NCI-H446 treated with DMSO at 0.1 percent for 48 hours (cell line): ENCODE measurements at places on chromosomes 2 and 18.
A peak's percentile ranks its signal among the peaks of the same experiment; 100 is the strongest.

GRCh38 chr2:100625717-100626116 lies 62.9 kb downstream of the PDCL3 start:
- DNase-seq = no peak

DNA sequence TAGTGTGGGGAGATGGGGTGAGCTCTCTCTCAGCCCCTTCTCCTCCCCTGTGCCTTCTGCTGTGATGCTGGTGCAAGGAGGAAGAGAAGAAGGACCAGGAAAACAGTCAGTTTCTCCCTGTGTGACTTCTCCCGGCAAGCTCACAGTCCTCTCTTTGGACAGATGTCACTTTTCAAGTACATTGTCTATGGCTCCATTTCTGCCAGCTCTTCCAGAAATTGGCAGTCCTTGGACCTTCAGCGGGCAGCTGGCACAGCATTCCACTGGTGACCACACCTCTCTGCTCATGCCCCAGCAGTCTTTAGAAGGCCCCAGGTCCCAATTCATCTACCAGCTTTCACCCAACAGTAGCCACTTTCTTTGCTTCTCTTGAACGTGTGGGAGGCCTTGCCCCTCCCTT lies 63.9 kb downstream of the AOX1 start:
- DNase-seq = no peak

- DNase-seq = no peak
These were observed 45.8 kb upstream of the SMIM21 start for GRCh38 chr18:75473316-75473715.

DNA sequence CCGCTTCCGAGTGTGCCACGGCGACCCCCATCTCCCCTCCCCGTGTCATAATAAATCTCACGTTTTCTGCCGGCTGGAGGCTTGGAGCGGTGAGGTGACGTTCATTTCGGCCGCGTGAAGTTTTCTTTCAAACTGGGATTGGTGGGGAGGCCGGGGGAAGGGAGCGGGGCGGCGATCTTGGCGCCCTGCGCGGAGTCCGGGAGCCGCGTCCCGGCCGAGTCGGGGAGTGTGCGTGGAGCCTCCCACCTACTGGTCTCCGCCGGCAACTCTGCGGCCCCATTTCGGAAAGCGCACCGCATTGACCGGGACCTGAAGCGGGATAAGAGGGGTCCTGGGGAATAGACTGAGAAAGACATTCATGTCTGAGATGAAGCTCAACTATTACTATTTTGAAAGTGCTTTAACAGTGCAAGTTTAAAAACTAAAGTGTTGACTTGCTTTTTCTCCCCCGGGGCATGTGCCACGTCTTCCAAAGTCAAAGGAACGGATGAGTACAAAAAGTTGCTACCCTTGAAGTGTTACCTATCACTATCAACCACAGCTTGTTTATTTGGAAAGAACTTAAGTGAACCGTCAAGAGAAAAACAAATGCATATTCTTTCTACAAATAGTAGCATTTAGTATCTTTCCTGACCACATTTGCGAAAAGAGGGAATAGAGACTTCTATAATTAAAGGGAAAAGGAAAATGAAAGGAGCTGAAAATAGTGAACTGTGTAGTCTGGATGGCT lies 818 bp upstream of the IKZF2 start:
- DNase-seq = peak; percentile 44

GRCh38 chr2:53636596-53636995 lies 131.0 kb upstream of the CHAC2 start:
- no peak for DNase-seq

GRCh38 chr2:134408386-134408785 lies 154.5 kb downstream of the MGAT5 start:
- DNase-seq = no peak

DNA sequence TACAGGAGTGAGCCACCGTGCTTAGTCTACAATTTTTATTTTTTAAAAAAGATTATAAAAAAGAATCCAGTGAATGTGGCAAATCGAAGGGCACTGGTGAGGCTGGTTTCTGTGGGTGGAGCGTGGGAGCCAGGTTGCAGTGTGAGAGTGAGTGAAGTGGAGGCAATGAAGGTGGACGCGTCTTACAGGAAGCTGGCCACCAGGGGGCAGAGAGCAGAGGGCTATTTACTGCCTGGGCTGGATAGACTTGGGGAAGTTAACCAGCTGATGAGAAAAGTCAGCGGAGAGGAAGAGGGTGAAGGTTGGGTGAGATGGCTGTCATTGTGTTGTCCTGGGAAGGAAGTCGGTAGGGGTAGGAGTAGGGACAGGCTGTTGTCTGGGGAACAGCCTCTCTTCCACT lies 6.8 kb downstream of the SCTR start:
- no peak for DNase-seq

- no peak for DNase-seq
These were observed 142.3 kb downstream of the PIGN start for GRCh38 chr18:62044490-62045000.

DNA sequence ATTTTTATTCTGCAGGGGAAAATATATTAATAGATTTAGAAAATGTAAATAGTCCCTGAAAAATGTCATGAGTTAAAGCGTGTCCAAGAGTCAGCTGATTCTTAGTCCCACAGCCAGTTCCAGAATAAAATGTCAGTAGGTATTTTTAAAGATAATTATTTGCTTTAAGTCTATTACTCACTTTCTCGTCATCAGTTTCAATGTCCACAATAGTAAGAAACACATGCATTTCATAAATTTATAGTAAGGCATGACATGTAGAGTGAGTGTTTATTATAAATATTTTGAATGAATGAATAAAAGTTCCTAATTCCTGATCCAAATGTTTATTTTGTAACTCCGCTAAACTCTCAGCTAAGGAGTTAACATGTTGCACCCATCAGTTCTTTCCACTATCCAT lies 1044.0 kb upstream of the PIK3C3 start:
- no peak for DNase-seq

DNA sequence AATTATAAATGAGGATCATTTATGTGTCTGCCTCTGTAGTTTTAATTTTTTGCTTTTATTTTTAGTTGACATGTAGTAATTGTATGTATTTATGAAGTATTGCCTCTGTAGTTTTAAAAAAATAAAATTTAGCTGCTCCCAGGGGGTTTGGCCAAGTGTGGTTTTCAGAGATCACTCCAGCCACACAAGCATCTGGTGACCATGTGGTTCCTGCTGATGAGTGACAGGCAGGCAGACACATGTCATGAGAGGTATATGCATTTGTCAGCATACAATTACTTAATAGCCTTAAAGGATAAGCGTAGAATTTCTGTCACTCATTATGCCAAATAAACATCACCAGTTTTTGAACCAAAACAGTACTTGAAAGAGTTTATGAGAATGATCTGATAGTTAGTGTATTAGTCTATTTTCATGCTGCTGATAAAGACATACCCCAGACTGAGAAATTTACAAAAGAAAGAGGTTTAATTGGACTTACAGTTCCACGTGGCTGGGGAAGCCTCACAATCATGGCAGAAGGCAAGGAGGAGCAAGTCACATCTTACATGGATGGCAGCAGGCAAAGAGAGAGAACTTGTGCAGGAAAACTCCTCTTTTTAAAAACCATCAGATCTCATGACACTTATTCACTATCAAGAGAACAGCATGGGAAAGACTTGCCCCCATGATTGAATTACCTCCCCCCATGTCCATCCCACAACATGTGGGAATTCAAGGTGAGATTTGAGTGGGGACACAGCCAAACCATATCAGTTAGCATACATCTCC lies 29.6 kb downstream of the MREG start:
- no peak for DNase-seq

DNA sequence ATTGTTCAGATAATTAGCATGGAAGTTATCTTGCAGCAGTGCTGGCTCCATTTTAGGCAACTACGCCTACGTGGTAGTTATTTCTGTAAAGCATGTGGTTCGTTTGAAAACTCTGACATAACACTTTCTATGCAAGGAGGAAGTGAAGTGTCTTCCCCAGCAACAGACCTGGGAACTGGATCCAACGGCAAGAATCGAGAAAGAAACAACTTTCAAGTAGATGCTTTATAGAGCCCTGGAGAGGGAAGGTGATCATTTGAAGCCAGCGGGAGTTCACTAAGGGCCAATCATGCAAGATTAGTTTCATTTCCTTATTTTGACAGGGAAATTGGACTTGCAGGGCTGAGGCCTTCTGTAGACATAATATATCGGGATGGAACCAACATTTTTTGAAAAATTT lies 218.3 kb downstream of the ACKR3 start:
- DNase-seq = no peak

GRCh38 chr18:3869848-3870247 lies 419.9 kb downstream of the TGIF1 start:
- DNase-seq = peak; percentile 62

DNA sequence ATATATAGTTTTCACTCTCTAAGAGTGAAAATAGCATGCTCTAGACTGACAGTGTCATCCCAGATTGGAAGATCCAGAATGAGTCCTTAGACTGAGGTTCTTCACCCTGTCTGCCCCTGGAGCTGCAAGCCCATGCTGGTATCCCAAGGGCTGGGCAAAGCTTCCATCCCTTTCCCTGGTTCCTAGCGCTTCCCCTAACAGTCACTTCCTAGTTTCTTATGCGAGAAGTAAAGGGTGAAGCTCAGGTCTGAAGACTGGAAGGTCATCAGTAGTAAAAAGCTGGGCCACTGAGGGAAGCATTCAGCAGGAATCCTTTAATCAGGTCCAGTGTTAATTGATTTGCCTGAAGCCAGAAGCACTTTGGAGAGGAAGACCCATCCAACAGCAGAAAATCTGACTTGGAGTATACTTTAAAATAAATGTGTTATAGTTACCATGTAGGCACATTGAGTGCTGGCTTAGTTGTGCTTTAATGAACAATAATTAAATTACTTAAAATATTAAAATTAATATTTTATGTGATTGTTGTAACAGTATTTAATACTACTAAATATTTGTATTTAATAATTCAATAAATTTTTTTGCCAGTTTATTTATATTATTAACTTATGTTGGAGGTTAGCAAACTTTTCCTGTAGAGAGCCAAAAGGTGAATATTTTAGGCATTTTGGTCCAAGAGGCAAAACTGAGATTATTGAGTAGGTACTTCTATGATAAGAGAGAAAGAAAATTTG lies 237.9 kb downstream of the FHOD3 start:
- no peak for DNase-seq

DNA sequence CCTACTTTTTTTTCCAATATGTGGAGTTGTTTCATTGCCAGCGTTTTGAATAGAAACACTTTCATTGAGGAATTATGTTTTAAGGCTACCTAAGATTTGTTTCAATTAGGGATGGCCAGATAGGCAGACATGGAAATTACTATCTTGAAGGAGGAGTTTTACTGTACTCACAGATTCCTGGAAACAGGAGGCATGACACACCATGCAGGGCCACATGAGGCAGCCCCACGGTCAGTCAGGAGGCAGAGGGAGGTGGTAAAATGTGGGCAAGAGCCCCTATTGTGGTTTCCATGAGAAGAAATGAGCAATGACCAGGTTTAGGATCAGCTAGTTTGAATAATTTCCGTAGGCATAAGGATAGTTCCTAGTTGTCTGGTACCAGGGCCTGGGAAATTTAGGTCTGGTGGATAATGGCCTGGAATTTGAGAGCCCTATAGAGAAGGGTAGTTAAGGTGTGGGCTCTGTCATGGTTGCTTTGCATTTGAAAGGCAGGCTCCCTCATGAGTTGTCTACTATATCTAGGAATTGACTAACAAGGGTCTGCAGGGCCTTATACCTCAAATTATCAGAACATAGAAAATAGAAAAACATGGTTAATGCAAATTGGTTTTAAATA lies 360.0 kb upstream of the KCNJ3 start:
- no peak for DNase-seq

- no peak for DNase-seq
These were observed 41.0 kb downstream of the SERTAD2 start for GRCh38 chr2:64612575-64613195.

- DNase-seq = no peak
These were observed 313.9 kb downstream of the GBX2 start for GRCh38 chr2:235854276-235854675.

DNA sequence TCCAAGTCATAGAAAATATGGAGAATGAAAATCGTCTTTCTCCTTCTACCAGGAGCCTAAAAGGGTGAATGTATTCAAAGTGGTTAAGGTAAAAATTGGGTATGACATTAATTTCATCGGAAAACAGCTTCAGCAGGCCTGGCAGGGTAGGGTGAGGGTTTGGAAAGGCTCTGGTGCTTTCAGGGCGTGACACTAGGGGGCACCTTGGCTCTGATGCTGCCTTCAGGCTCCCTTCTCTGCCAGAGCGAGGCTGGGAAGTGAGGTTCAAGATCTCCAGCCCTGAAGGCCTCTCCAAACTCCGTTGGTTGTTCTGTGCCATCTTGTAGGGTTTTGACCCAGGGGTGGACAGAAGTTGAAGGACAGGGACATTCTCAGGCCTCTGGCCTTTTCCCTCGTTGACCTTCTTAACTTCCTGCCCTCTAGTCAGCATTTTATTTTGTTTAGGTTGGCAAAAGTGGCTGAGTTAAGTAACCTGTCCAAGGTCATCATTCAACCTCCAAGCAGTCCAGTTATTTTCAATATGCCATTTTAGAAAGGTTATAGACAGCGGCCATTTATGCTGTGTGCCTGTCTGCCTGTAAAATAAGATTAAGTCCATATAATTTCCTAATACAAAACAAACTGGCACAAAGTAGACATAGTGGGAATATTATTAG lies 40.3 kb downstream of the EML6 start:
- no peak for DNase-seq

DNA sequence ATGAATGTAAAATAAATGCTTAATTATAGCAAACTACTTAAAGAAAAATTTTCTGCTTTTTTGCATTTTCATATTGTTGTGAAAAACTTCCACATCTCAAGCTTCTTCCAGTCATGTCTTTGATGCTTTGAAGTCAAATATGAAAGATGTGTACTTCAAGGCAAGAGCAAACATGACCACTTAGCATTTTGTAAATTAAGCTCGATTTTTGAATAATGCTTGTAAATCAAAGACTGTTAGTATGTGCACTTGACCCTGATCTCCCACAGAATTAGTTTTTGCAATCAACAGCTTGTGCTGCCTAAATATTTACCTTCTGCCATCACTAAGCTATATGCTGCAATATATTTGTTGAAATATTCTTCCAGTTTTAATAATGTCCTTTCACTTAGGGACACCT lies 486.1 kb upstream of the ID2 start:
- no peak for DNase-seq

DNA sequence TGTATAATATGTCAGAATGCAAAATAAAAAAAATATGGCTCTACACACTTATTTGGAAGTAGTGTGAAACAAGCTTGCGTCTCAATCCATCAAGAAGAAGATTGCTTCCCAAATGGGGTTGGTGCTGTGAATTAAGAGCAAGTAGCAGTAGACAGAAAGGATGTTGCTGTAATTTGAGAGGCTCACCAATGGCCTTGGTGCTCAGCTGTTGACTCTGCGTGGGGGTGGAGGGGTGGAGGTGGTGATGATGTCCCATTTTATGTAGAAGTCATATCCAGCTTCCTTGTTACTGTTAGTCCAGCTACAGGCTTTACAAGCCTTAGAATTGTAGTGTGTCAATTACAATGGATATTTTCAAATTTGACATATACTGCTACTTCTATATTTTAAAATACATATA lies 223.4 kb upstream of the RND3 start:
- DNase-seq = no peak

DNA sequence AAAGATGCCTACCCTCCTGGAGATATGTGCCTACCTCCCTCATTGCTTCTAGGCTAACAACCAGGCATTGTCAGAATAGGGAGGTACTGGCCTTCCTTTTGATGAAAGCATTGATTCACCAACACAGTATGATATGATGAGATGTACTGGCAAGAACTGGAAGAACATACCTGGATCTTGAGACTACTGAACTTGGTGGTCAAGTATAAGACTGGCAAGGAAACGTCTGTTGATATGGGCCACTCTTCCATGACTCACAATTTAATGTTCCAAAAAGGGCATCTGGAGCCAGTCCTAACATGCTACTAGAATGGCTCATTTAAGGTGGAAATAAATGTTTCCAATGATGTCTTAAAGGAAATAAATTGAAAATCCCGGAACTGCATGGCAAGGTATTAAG lies 18.1 kb downstream of the DTNB start:
- no peak for DNase-seq
